ENCODE measurements at places on chromosomes 3 and 15.

DNA sequence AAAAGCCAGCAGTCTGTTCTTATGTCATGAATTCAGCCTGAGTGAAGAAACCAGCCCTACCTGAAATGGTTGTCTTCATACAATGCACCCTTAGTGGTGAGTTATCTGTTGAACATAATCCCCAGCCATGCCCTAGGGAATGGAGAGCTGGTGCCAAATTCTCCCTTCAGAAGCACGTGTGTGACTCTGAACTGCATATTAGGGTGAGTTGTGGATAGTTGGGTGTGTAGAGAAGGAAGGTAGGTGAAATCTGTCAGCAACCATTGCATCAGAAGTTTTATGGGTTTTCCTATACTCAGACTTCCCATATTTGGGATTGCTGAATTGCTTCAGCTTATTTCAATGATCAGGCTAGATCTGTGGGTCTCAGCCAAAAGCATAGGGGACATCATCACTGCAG, 46.5 kb upstream of the TP63 start:
- no peak for DNase-seq

GRCh38 chr3:177284383-177284881, 87.2 kb upstream of the TBL1XR1 start:
- DNase-seq, result peak; percentile 69

DNA sequence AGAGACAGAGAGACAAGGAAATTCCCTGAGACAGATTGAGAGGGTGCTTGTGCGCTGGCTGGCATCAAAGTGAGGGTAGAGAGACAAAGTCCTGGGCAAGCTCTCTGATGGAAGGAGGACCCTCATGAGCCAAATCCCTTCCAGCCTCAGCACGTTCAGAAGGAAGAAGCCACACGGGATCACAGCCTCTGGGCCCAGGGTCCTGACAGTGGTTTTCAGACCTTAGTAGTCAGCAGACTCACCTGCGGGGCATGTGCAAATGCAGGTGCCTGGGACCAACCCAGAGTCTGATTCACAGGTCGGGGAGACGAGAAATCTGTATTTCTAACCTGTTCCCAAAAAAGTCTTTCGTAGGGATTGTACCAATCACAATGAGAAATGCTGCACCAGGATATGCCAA, 15.2 kb upstream of the KY start:
- no peak for DNase-seq

- DNase-seq, result no peak
These were observed 125.1 kb upstream of the PPP2R3A start for GRCh38 chr3:135840436-135840835.

DNA sequence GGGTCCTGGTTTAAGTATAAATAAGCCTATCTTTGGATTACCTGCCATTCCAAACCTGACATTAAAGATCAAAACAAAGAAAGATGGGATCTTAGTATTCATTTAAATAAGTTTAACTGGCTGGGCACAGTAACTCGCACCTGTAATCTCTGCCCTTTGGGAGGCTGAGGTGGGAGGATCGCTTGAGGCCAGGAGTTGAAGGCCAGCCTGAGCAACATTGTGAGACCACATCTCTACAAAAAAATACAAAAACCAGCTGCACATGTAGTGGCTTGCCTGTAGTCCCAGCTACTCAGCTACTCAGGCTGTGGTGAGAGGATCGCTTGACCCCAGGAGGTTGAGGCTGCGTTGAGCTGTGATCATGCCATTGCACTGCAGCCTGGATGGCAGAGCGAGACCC, 176.9 kb downstream of the FNDC3B start:
- DNase-seq, result no peak

GRCh38 chr3:12946649-12947316, 105.4 kb upstream of the RPL32 start:
- no peak for DNase-seq
